GM12864 (cell line): ENCODE measurements at places on chromosomes 1 and 21.

DNA sequence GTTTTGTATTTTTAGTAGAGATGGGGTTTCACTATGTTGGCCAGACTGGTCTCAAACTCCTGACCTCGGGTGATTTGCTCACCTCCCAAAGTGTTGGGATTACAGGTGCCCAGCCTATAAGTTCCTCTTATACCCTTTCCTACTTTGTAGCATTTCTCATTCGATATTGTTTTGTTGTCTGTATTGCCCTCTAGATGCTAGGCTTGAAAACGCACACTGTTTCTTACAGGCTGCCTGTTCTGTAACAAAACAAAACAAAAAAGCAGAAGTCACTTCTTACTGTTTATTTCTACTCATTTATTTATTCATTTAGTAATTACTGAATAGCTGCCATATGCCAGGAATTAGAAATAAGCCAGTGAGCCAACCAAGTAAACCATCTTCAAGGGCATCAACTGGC, 136.9 kb upstream of the BMP8A start:
- DNase-seq: no peak

- no peak for DNase-seq
Measured at GRCh38 chr1:39576016-39576657, 453 bp downstream of the PABPC4 start.

DNA sequence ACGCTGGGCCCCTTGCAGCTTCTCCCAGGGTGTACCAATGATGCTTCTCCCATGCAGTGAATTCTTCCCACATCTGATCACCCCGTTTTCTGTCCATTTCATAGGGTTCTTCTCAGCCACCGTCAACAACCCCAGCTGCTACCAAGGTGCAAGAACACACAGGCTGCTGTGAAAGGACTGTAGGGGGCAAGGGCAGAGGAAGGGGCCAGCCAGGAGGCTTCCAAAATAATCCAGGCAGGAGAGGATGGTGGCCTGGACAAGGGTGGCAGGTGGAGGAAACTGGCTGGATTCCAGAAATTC, 113.3 kb upstream of the WNT4 start:
- no peak for DNase-seq

DNA sequence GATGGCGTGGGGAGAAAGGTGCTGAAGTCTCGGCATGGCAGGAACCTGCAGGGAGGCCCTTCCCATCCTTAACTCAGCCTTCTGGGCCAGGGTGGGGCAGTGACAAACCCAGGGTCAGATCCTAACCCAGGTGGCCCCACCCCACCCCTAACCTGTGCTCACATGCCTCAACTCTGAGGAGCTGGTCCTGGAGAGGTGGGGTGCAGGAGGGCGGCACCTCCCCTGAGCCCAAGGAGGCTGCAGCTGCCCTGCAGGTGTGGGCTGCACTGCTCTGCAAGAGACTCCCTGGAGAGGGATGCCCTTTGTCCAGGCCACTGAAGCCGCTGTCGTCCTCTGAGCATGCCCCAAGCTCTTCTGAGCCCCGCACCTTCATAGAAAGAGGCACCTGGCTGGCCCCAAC, 15.2 kb upstream of the ADAMTSL4 start:
- no peak for DNase-seq

- DNase-seq: no peak
Measured at GRCh38 chr1:35367914-35368313, 99.4 kb downstream of the ZMYM4 start.

- no peak for DNase-seq
Measured at GRCh38 chr1:202189918-202190715, 3.5 kb upstream of the LGR6 start.

DNA sequence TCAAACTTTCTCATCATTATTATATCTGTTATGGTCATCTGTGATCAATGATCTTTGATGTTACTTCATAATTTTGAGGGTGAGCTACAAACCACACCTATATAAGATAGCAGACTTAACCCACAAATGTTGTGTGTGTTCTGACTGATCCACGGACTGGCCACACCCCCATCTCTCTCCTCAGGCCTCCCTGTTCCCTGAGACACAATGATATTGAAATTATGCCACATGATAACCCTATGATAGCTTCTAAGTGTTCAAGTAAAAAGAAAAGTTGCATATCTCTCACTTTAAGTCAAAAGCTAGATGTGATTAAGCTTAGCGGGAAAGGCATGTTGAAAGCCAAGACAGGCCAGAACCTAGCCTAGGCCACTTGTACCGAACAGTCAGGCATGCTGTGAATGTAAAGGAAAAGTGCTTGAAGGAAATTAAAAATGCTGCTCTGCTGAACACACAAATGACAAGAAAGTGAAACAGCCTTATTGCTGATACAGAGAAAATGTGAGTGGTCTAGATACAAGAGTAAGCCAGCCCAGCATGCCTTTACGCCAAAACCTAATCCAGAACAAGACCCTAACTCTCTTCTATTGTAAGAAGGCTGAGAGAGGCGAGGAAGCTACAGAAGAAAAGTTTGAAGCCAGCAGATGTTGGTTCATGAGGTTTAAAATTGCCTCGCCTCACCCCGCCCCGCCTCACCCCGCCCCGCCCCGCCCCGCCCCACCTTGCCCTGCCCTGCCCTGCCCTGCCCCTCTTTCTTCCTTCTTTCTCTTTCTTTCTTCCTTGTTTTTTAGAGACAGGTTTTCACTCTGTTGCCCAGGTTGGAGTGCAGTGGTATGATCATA, 16.5 kb downstream of the CTSS start:
- DNase-seq: no peak

DNA sequence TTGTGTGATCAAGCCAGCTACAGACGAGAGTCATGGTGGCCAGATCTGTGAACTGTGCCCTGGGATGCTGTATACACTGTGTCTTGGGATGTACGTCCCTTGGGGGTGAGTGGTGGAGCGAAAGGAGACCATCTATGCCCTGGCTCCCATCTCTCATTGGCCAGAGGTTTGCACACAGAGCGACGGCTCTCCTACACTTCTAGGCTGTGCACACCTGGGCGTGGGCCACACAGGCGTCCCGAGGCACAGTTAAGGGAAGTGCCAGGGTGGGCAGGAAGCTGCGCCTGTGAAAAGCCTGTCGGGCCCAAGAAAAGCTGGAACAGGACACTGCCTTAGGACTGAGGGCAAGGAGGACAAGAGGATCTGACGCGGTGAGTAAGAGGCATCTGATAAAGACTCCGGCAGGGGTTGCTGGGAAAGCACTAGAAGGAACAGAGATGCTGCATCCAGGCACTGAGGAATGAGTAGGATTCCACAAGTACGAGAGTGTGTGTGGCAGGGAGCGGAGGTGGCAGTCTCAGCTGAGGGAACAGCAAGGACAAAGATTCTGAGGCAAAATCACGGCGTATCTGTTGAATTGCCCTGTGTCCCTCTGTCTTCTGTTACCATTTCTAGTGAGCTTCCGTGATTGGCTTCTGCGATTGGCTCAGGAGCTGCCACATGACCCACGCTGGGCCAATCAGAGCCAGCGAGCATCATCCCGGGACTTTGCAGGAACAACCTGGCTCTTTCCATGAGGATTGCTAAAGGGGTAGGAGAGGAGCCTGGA, 67.9 kb upstream of the ZBTB40 start:
- DNase-seq: no peak

- no peak for DNase-seq
Measured at GRCh38 chr21:29506947-29507346, 208.2 kb downstream of the BACH1 start.

GRCh38 chr1:2239384-2239985, 11.4 kb downstream of the SKI start:
- no peak for DNase-seq

DNA sequence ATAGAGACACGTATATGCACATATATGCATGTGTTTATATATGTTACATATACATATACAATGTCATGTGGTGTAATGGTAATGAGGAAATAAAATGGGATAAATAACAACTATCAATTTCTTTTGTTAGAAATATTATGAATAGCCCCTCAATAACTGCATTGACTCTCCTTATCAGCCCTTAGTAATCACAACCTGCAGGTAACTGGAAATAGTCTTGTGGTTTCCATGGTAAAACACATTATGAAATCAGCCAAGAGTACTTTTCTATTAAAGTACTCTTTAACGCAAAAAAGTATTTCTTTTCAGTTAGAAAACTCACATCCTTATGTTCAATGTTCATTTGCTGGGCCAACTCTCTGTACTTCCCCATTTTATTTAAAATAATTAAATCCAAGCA, 105.8 kb downstream of the KCNT2 start:
- DNase-seq: no peak

DNA sequence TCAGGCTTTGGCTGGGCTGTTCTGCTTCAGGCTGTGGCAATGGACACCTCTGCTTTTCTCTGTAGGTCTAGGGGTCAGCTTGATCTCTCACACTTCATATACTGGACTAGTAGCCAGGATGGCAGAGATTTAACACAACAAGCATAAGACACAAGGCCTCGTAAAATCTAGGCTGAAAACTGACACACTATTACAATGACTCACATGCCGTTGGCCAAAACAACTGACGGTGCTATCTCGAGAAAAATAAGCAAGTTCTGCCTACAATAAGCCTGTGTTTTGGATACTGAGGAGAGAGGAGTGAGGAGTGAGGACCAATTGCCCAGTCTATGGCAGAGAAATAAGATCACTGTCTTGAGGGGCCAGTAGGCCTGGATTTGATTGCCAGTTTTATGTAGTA, 840.7 kb upstream of the ADAMTS5 start:
- DNase-seq: no peak

DNA sequence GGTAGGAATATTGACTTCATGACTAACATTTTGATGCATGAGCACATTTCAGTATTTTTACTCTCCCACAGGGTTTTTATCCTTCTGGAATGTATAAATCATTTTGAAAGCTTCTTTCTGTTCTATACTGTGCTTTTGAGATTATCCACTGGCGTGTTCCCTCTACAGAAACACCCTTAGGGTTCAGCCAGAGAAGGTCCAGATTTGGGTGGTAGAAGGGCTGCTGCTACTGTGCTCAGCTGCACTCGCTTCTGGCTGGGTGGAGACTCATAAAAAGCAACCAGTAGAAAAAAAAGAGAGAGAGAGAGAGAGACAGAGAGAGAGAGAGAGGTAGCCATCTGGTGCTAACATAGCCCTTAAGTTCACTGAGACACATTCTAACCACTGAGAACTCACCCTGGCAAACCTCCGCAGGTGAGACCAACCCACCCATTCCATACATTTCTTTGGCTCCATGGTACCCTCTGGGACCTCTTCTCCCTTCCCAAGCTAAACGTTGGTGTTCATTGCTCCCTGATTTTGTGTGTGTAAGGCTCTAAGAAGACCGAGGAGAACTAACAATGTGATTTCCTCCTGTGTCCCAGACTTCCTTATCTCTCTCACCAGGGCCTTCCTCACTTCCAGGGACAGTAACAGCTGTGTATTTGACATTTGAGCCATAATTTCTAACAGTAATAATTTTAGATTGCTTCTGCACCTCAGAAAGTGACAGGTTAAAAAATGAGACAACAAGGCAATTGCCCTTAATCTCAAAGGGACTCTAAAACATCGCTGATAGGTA, 7.2 kb downstream of the APCS start:
- DNase-seq: no peak

GRCh38 chr1:2378956-2379732, 12.2 kb downstream of the MORN1 start:
- DNase-seq: no peak

DNA sequence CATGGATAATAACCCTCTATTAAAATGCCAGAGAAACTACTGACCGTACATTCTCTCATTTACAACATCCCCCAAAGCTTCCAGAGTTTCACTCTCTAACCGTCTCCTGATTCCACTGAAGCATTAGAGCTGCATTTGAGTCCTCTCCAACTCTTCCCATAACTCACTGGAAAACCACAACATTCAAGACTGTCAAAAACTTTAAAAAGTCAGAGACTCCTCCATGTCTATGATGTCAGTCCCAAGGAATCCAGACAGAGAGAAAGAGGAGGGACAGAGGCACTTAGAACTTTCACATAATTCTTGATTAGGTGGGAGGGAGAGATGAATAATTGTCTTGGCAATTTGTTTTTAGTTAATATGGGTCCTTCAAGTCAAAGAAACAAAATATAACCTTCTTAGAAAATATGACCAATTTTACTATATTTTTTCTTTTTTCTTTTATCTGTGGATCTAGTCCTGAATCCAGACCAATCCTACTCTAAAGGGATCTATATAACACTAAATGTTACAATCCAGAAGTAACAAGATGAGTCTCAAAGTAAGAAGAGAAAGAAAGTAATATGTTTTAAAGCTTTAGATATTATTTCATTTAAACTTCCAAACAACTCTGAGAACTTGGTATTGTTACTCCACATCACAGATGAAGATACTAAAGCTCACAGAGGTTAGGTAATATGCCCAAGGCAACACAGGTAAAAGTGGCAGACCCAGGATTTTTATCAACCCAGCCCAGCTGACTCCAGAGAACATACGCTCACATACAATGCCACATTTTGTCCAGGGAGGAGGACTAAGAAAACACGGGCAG, 23.8 kb downstream of the OTUD7B start:
- DNase-seq: no peak

DNA sequence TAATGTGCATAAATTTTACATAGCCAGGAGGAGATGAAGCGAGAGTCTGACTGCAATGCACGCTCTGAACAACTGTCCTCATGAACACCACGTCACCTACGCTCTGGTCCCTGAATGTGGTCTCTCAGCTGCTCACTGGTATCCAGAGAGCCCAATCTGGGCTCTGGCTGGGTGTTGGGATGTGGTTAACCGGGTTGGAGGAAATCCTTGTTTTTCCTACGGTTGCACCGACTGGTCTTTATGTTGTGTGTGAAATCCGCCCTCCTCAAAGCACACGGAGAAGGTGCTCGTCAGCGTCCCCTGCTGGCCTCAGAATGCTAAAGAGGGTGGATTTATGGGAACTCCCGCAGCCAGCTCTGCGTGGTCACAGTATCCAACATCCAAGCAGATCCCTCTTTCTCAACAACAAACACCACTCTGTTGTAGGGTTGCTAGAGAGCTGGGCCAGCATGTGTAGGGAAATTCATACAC, 51.8 kb upstream of the FAM89A start:
- no peak for DNase-seq

DNA sequence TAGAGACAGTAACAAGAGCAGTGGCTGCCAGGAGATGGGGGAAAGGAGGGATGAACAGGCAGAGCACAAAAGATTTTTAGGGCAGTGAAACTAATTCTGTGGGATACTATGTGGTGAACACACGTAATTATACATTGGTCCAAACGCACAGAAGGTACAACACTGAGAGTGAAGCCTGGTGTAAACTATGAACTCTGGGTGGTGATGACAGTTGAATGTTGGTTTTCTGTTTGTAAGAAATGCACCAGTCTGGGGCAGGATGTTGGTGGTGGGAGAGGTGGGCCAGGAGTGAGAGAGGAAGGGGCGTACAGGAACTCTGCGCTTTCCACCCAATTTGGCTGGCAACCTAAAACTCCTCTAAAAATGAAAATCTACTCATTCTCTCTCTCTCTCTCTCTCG, 50.2 kb upstream of the TIAM1 start:
- no peak for DNase-seq

GRCh38 chr1:185850366-185850765, 116.2 kb downstream of the HMCN1 start:
- DNase-seq: no peak

GRCh38 chr1:220363196-220363837, 91.1 kb upstream of the RAB3GAP2 start:
- no peak for DNase-seq

- no peak for DNase-seq
Measured at GRCh38 chr21:20968391-20968790, 29.8 kb upstream of the NCAM2 start.

GRCh38 chr21:46188226-46189212, 4.3 kb upstream of the SPATC1L start:
- DNase-seq: no peak
